B cell (primary cell): ENCODE measurements at places on chromosomes 12 and 14. TPM values are rescaled to one million over a fixed set of nuclear protein-coding genes. Genes with fewer than 3 reads are reported as not detected.

DNA sequence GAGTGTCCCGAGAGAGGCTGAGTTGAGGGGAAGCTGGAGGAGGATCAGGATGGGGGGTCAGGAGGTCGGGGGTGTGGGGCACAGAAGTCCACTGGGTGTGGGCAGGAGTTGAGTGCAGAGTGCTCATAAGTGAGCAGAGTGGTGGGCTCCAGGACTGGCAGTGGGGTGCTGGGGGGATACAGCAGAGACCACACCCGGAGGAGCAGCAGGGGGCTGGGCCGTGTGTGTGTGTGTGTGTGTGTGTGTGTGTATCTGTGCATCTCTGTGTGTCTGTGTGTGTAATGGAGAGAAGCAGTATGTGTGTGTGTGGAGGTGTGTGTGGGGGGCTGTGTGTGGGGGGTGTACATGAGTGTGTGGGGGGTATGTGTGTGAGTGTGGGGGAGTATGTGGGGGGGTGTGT lies 4.9 kb upstream of the NUDT14 start:
- DNase-seq, result no peak

- DNase-seq, result peak; percentile 35
These were observed 101.2 kb downstream of the EEA1 start for GRCh38 chr12:92827836-92828431.

- no peak for DNase-seq
These were observed 16.5 kb upstream of the OR6J1 start for GRCh38 chr14:22660654-22661053.

RHOJ gene
- not detected in 2 replicates for total RNA-seq

GRCh38 chr12:40691913-40692764 lies at the start of gene CNTN1:
CNTN1 (plus strand) TSS chr12:40692439.
- peak; percentile 6 for DNase-seq

DNA sequence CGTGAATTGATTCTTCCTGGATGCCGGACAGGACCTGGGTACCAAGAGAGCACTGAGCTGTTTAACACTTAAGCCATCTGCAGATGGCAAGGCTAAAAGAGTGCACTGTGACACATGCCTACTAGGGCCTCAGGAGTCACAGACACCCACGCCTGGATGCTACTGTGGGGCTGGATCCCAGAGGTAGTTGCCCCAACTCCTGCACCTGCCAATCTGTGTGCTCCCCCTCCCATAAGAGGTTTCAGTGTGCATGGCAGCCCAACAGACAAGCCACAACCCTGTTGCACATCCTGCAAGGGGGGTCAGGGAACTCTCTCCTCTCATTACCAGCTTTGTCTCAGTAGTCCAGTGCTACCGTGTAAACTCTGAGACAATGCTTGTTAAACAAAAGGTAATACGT lies 169.0 kb downstream of the CEP128 start:
- DNase-seq, result no peak

PLEKHD1 gene
- total RNA-seq, result 0.12 TPM in 2 replicates

CDKN3 gene
- 0.42 and 0.87 TPM in 2 replicates for total RNA-seq

HHIPL1 gene
- not detected in 2 replicates for total RNA-seq

- no peak for DNase-seq
These were observed at the start of gene CLEC9A for GRCh38 chr12:10030446-10030845. CLEC9A (plus strand) TSS chr12:10030682; CDS start chr12:10052688, 22,006 bp downstream.

GRCh38 chr12:111359914-111360276 lies 9.0 kb downstream of the PHETA1 start:
- DNase-seq, result no peak

- DNase-seq, result no peak
These were observed 18.6 kb downstream of the TSPAN8 start for GRCh38 chr12:71139153-71139735.

- no peak for DNase-seq
These were observed 246.6 kb upstream of the LRFN5 start for GRCh38 chr14:41360126-41360525.

- no peak for DNase-seq
These were observed 27.0 kb upstream of the ESRRB start for GRCh38 chr14:76348898-76349297.

DNA sequence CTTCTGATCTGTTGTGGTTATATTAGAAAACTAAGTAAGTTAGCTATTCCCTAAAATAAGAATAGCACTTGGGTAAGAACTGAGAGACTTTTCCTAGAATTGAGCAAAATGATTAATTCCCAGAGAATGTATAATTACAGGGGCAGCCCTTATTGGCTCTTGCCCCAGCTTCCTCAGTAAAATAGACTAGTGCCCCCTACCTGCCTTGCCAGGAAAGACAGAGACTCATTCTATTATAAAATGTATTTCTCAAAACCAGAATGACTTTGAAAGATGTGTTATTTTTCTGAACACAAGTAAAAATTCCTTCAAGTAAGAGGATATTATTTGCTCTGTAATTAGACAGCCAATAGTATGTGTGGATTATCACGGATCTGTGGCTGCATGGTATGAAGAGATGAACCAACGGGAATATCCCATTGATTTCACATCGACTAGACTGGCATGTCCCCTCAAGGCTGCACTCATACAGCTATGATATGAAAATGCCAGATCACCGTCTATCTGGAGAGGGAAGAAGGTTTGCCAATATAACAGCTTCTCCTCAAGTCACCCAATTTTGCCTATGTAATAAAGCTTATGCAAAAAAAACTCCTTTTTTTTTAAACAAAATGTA lies 7.4 kb upstream of the GLRX5 start:
- DNase-seq, result peak; percentile 68
